NCI-H460 (cell line): ENCODE measurements at places on chromosomes 1 and 21. TPM values are rescaled to one million over a fixed set of nuclear protein-coding genes. Genes with fewer than 3 reads are reported as not detected.

DNA sequence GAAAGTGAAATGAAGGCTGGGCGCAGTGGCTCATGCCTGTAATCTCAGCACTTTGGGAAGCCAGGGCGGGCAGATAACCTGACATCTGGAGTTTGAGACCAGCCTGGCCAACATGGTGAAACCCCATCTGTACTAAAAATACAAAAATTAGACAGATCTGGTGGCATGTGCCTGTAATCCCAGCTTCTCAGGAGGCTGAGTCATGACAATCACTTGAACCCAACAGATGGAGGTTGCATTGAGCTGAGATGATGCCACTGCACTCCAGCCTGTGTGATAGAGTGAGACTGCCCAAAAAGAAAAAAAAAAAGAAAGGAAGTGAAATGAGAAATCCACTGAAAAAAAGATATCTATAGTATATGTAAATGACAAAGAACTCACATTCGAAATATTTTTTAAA is 439.9 kb downstream of the DISC1 start:
- DNase-seq: no peak

DNA sequence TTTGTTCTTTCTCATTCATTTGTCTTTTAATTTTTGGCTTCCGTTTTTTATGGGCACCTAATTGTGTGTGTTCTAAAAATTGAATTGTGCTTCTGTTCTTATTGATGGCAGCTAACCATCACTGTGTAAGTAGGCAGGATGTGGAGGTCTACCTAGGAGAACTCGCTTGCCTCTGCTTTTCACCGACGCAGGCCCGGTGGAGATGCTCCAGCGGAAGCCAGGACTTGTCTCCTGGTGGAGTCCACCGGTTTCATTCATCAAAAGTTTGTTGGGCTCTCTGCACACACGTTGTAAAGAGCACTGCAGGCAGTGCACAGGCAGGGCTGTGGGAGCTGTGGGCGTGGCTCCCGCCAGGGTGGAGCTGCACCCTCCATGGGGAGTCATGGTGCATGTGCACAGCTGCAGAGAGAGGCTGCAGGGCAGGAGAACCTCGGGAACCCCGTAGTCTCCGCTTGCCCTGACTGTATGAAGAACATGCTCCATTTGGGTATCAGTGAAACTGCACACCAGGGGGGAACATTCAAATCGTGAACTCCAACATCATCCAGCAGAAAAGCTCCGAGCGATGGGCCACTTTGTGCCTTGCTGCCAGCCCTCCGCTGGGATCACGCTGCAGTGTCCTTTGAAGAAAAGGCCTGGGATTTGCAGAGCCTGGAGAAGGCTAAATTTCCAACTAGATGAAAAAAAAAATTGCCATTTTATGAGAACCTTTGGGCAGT is 6.0 kb upstream of the C1orf174 start:
- no peak for DNase-seq

DNA sequence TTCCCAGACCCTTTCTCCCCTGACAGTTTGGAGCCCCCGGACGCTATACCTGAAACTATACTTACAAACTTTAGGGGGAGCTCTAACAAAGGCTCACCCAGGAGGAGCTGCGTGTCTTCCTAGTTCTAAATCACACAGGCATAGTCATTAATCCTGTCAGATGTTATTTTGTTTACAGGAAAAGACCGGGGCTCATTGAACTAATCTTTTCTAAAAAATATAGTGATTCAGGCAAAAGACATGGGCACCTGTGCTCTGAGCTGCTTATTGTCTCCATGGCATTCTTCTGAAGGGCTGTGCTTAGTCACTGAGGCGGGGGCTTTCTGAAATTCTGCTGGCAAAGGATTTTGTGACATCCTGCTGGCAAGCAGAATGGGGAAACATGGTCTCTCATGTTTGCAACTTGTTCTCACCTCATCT is 1577.0 kb downstream of the NCAM2 start:
- peak; percentile 15 for DNase-seq

- no peak for DNase-seq
Observed at GRCh38 chr1:209266590-209267205, 316.8 kb upstream of the CAMK1G start.

- no peak for DNase-seq
Observed at GRCh38 chr1:69073176-69073575, 494.5 kb upstream of the LRRC7 start.

DNA sequence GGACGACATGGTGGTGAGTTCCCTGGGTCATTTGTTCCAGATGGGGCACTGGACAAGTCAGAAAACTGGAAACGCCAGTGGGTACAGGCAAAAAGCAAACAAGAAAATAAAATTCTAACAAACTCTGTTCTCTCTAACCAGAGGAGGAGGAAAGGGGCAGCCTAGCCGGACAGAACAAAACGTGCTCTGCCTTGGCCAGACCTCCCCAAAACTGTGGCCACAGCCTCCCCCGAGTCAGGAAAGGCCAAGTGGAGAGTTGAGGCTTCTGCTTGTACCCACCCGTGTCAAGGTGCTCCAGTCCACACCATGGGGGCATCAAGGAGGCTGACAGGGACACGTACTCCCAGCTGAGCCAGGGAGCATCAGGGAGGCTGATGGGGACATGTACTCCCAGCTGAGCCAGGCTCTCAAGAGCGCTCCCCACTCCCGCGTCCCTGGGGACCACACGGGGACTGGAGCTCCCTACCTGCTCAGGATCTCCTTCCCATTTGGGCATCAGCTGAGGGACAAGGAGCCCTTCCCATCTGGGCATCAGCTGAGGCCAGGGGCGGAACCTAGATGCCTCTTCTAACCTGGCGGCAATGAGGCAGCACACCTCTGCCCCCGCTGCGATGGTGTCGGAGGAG is 154.8 kb upstream of the COL6A1 start:
- no peak for DNase-seq

DNA sequence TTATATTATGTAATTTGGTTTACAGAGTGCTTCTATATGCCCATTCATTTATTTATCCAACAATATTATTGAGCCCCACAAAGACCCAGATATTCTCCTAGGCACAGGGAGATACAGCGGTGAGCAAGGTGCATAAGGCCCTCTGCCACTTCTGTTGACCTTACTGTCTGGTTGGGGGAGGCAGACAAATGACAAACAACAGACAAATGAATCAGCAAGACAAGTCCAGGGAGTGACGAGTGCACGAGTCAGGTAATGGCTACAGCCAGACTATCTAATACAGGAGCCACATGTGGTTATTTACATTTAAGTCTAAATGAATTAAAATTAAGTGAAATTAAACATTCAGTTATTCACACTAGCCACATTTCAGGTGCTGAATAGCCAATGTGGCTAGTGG is 22.0 kb upstream of the BCAR3 start:
- DNase-seq: no peak

- no peak for DNase-seq
Observed at GRCh38 chr1:171610385-171610784, 11.7 kb upstream of the MYOCOS start.

- DNase-seq: no peak
Observed at GRCh38 chr1:145997016-145997717, 788 bp upstream of the TXNIP start.

DNA sequence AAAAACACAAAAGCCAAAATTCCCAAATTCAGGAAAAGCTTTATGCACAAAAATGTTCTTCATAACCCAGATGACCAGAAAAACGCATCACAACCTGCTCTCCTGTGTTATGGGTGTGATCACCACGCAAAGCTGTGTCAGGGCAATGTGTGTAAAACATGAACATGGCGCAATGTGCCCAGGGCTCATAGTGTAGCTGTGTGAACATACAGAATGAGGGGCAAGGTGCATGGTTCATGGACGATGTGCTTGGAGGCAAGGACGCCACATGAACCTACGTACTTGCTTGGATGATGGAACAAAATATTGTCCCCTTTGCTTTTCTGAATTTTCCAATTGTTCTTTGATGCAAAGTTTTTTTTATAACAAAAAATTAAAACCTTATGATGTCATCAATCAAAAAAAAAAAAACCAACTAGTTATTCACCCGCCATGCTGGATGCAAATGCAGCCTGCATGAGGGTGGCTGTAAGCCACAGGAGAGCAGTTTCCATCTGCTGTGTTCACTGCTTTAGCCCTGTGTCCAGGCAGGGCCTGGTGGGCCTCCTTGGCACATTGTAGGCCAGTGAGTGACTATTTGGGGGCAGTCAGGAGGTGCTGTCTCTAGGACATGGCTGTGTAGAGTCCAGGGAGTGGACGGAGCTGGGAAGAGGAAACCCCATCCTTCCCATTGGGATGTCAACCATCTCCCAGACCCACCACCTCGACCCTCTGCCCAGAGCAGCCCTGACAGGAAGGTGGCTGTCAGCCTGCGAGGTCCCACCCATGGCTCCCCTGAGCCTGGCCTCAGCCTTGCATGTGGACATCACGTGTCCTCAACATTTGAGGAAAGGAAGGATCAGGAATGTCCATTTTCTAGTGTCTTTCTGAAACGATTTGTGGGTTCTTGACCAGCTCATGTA is 13.6 kb downstream of the KRTAP10-1 start:
- DNase-seq: no peak

DNA sequence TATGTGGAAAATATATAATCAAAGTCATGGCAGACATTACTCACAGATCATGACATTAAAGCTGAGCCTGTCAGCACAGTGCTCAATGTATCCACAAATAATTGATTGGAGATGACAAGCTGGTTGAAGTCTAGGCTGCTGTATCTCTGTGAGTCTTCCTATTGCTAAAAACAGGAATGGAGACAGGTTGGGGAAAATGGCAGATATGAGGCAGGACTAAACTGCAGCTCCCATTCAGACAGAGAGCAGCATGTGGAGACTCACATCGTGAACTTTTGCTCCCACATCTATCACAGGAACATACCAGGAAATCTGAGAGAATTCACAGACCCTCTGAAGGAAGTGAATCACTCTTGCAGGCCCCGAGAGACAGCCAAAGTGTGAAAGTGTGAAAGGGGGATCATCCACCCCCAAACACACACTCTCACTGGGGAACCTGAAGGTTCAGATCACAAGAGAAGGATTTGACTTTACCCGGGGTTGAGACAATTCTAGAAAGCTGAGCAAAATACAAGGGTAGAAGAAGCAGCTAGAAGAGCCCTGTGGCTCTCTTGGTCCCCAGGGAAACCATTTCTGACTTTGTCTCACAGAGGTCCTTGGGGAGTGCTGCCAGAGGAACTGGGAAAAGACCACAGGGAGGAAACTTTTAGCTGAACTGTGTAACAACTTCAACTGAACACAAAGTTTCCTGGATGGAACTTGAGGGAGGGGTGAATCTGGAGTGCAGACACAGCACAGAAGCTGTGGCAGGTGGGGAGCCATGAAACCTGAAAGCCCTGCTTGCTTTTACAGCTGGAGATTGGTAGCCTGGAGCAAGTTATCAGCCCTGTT is 173.4 kb downstream of the S1PR1 start:
- DNase-seq: no peak

GRCh38 chr1:42004860-42005259 is 86.1 kb upstream of the HIVEP3 start:
- no peak for DNase-seq

DNA sequence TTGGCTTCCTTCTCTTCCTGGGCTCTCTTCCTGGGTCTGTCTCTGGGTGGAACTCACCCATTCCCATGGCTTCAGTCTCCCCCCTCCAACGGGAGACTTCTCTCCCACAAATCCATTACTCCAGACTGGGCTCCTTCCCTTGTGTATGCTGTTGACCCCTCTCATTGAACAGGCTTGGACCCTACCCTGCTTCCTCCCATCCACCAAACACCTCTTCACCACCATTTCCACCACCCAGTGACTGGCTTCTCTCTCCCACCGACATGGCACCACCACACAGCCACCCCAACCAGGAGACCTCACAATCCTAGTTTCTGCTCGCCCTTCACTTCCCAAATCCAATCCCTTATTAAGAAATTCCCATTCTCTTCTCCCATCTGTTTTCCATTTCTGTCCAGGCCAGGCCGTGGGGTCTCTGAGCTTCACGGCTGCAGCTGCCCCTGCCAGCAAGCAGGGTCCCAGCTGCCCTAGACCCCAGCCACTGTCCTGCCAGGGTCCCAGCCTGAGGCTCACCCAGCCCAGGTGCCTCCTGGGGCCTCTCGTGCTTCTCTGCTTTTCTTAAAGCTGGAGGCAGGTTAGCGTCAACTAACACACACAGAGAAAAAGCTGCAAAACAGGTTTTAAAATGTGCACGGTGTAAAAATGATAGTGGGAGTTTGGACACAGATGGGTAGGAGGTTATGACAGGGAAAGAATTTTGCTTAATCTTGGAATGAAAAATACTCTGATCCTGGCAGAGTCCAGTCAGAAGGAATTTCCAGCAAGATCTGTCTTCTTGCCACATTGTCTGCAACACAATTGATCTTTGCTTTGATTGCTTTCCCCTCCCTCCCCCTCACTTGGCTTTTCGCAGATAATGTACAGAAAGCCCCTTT is 383.8 kb upstream of the VAMP3 start:
- DNase-seq: no peak

HTR6 gene
- 0.12 TPM in 1 of 2 replicates, not detected in the other for total RNA-seq

VWA5B1 gene
- not detected in 2 replicates for total RNA-seq

HCRTR1 gene
- not detected in 2 replicates for total RNA-seq

CHIT1 gene
- not detected in 2 replicates for total RNA-seq

NID1 gene
- 0.15 TPM in 1 of 2 replicates, not detected in the other for total RNA-seq

CHIA gene
- not detected in 2 replicates for total RNA-seq
